Stimulated activated CD8-positive, alpha-beta memory T cell treated with anti-CD3 and anti-CD28 coated beads, Interleukin-15, amount 100 ng/mL, for 1 hour (primary cell): ENCODE measurements at places on chromosomes 4 and X.

- DNase-seq = no peak
Observed at GRCh38 chrX:130772105-130772775, 130.8 kb downstream of the ENOX2 start.

DNA sequence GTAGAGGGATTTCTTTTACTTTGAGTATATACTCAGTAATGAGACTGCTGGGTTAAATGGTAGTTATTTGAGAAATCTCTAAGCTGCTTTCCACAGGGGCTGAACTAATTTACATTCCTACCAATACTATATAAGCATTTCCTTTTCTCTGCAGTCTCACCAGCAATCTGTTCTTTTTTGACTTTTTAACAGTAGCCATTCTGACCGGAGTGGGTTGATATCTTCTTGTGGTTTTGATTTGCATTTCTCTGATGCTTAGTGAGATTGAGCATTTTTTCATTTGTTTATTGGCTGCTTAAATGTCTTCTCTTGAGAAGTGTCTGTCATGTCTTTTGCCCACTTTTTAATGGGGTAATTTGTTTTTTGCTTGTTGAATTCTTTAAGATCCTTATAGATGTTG lies 43.3 kb downstream of the SPCS3 start:
- no peak for DNase-seq

- no peak for DNase-seq
Observed at GRCh38 chrX:148658115-148658730, 157.8 kb downstream of the AFF2 start.

DNA sequence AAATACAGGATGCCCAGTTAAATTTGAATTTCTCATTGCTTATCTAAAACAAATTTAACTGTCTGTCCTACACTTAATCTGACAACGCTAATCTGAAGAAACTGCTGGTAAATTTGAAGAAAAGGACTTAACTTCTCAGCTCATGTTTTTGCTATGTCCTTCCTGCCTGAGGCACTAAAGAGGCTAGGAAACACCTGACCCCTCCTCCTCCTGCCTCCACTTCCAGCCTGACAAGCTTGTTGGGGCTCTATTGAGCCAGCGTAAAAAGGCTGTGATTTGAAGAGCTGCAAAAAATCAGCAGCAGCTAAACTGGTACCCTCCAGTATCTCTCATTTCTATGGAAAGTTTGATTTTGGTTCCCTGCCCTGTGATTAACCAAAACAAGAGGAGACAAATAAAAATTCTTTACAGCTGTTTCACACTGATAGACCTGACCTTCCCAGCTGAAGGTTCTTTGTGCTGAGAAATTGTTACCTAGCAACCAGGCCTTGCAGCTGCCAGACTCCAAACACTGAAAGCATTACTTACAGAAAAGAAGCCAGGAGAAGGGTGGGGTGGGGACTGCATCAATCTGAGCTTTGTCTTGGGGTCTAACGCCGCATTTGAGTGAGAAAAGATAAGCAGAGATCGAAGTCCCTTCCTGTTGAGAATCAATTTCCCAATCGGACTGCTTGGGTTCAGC lies 35.0 kb downstream of the DCX start:
- DNase-seq = no peak

GRCh38 chr4:104747635-104748034 lies 252.9 kb upstream of the CXXC4 start:
- no peak for DNase-seq

GRCh38 chr4:120731561-120731960 lies 191.0 kb downstream of the PRDM5 start:
- DNase-seq = no peak

- no peak for DNase-seq
Observed at GRCh38 chr4:34486461-34487363, 1757.6 kb downstream of the ARAP2 start.

DNA sequence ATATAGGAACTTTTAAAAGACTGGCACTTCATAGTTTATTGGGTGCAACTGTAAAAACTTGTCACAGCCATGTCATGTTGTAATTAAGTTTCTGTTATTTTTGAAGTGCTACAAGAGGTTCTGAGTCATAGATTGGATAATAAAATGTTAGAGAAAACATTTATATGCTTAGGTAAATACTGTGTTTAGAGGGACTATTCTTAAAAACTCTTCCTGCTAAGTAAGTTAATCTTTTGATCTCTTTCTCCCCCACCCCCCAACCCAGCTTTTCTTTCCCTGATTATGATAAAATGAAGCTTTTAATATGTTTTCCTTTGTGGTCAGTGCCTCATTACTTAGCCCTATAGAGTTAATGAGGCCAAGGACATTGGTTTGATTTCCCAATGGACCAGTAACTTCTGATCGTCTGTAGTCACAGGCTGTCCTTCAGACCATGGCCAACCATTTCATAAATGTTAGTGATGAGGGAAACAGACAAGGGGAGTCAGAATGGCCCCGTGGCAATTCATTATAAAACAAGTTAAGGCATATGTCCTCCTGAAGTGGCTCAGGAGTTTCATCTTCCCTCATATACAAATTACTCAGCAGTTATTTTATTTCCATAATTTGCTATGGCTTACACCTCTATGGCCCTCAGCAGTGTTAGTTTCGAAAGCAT lies 3.9 kb upstream of the PDLIM5 start:
- DNase-seq = no peak

DNA sequence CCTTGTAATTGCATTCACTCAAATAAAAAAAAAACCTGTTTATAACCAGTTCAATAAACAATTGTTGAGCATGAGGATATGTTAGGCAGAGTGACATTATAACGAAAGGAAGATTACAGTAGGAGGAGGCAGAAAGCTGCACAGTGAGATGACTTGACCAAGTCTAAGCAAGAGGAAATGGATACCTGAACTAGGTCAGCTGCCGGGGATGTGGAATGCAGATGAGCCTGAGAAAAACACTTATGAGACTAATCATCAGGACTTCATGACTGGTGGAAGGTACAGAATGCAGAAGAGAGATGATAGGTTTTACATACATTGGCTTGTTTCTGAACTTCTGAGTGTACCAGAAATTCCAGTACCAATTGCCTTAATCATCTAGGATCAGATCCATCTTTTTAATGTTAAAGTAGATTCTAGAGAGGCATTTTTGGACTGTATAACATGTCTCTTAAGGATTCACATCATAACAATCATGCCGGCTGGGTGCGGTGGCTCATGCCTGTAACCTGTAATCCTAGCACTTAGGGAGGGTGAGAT lies 208.1 kb upstream of the PPP3CA start:
- no peak for DNase-seq

- DNase-seq = no peak
Observed at GRCh38 chr4:177107288-177107921, 202.3 kb upstream of the NEIL3 start.

DNA sequence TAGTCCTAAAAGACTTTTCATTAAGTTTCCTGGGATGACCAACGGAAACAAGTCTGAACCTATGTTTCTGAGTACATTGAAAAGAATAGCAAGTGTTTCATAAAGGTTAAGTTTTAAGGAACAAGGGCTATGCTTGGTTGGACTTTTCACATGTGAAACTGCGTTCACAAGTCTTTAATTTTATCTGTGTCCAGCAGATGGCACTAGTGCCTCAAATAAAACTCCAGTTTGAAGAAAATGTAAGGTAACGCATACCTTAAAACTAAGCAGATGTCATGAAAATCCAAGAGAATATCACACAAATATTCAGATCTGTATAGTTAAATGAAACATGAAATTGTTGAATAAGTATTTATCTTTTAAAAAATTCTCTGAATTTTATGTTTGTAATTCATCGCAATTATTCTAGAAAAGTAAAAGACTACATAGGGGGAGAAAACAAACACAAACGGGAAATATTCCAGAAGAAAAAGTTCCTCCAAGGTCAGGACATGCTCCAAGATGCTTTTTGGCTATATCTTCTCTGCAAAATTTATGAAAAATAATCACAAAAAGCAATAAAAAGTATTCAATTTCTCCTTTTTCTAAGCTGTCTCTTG lies 89.6 kb upstream of the MAD2L1 start:
- no peak for DNase-seq

GRCh38 chr4:37960098-37960497 lies at the start of gene PTTG2:
PTTG2 (plus strand) TSS chr4:37960398; CDS start chr4:37960435, 37 bp downstream.
- no peak for DNase-seq

DNA sequence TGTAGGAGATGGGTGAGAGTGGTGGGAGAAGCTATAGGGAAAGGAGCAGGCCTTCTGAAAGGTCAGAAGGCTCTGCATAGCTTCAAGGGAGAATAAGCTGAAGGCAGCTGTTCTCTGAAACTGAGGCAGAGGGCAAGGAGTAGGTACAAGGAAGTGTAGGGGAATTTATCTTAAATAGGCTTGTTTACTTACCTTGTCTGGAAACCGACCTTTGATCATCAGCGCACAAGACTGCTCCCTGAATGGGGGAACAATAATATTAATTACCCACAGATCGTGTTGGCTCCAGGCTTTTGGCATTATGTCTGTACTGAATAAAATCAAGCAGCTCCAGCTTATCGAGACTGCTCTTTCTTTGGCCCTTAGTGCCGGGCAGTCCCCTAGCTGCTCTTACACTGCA lies 175.5 kb upstream of the MAGEB16 start:
- no peak for DNase-seq

GRCh38 chrX:46716796-46717195 lies 42.1 kb downstream of the SLC9A7 start:
- DNase-seq = no peak

- no peak for DNase-seq
Observed at GRCh38 chr4:86586626-86587380, 7.3 kb upstream of the PTPN13 start.

DNA sequence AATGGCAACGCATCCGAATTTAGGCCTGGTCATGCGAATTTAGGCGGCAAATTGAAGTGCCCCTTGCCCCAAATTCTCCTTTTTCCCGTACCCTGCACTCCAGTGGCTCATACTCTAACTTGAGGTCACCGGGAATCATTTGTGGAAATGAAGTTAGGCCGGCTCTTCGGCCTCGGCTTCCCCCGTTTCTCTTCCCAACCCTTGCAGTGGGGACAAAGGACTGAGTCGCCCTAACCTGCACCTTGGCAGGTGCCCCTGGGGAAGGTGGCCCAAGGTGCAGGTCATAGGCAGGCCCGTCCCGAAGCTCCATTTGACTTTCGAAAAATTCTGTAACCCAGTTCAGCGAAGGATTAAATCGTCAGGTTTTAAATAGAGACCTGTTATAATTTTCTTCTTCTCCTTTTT lies 811 bp downstream of the SRD5A3 start:
- DNase-seq = no peak

DNA sequence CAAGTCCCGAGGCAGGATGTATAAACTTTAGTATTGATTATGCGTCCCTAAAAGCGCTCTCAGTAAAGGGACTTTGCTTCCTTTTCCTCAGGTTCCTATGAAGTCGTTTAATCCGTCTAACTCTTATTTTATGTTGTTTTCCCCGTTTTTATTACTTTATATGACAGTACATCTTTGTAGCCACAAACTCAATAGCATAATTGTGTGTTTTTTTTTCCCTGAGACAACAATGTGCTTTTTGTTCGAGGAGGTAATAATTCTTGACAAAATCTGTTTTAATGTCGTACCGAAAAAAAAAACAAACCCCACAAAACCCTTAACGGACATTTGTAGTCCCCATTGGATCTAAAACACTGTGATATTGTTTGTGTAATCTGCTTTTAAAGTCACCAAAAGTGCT lies 17.9 kb upstream of the PPP2R3B start:
- no peak for DNase-seq

- no peak for DNase-seq
Observed at GRCh38 chr4:146123231-146123630, 52.3 kb upstream of the LSM6 start.

DNA sequence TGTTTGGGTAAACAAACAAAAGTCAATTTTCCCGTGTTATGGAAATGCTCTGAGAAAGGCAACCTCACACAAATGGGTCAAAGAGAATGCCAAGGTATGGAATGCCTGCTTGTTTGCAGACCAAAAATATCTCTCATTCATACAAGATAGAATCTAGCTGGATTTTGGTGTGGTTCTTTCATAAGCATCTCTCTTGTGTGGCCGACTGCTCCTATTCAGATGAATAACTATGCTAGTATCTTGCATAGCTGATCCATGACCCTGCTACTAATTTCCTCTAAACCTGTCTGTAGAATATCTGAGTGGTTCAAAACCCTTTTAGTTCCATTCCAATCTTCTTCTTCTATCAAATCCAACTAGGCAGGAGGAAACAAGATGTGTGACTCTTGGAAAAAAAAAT lies 28.2 kb upstream of the SORBS2 start:
- no peak for DNase-seq

- no peak for DNase-seq
Observed at GRCh38 chr4:66609014-66609413, 936.3 kb downstream of the CENPC start.

- no peak for DNase-seq
Observed at GRCh38 chr4:119317990-119318389, 3.9 kb downstream of the FABP2 start.

DNA sequence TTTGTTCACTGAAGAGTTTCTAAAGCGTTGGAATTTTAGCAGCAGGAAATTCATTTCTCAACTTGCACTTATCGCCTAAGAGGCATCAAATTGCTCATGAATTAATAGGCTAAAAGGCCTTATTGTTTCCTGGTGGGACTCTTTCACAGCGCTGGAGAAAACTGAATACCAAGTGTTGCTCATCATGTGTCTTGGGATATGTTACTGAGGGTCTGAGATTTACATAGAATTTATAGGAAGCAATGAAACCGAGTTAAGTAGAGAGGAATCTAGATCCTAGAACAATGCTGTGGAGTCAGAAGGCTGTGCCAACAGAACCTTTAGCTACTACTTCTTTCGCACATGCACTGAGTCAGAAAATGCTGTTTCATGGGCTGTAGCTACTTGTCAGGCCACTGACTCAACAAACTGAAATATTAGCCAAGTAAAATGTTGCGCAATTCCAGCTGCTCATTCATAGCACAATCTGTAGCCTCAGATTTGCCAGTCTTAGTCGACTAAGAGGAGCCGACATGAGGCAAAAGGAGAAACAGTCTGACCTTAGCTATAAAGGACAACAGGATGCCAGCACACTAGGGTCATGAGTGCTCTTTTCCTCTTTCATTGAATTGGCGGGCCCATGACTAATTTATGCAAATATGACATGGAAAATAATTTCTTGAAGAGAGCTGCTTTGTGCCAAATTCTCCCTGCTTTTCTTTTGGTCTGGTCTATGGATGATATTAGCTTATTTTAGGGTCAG lies 35.9 kb upstream of the CXCL8 start:
- no peak for DNase-seq

DNA sequence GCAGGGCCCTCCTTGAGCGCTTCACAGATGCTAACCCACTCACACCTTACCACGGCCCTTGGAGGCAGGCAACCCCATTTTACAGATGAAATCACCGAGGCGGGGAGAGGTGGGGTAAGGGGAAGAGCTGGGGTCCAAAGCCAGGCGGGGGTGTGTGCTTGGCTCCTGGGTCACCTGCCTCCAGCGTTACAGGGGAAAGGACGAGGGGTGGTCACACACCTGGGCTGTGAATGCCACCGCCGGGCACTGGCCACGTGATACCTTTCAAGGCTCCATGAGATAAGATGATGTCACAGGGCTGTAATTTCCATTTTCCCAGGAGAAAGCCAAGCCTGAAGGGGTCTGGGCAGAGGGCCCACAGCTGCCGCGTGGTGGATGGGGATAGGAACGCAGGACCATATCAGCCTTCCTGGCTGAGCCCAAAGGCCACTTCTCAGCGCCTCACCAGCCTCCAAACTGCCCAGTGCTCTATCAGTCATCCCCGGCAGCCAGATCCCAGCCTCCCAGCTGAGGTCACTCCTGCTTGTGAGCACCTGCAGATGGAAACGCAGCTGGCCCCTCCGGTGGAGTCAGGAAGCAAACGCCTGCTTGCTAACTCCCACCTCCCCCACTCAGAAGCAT lies 62.4 kb upstream of the CRMP1 start:
- DNase-seq = no peak

- DNase-seq = no peak
Observed at GRCh38 chrX:119240356-119240755, 4.3 kb downstream of the PGRMC1 start.

- DNase-seq = no peak
Observed at GRCh38 chr4:54231419-54231767, 2.3 kb downstream of the PDGFRA start.
